Cardiac muscle cell (in vitro differentiated cells and primary cell): ENCODE measurements at places on chromosomes 11 and 22.
A peak's percentile ranks its signal among the peaks of the same experiment; 100 is the strongest.

DNA sequence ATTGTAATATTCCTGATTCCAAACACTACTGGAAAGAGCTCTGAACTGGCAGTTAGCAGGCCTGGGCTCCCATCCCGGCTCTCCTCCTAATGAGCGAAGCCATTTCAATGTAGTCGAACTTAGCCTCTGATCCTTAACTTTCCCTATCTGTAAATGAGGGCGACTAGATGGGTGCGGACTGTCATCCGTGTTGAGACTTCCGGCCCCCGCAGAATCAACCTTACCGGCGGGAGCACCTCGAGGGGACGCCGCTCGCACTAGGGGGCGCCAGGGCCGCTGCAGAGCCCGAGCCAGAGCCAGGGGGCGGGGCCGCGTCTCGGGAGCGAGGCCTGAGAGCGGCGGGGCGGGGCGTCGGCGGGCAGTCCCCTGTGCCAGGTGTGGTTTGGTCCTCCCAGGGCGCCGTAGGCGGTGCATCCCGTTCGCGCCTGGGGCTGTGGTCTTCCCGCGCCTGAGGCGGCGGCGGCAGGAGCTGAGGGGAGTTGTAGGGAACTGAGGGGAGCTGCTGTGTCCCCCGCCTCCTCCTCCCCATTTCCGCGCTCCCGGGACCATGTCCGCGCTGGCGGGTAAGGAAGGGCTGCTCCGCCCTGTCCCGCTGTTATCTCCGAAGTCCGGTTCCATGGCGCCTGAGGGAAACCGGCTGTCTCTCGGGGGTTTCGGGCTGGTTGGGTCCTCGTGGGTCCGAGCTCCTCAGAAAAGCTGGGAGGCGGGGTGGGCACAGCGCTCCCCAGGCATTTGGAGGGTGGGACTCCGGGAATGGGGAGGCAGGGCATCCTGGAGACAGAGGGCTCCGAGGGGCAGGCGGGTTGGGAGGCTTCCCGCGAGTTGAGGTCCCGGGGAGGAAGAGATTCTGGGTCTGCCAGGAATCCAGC is at the start of gene LIMK2:
TSS of gene LIMK2 (plus strand) at position 437 of the 869 bp plus-strand sequence. CDS start at position 548, 111 bp downstream.
- H3K4me3 ChIP-seq, result peak within 1 kb of the TSS; percentile 92
- peak; percentile 87 for DNase-seq
- peaks cover 6% of the 10 kb centered on the region for H3K4me1 ChIP-seq

- H3K27me3 ChIP-seq, result no peaks in the 10 kb centered on the region
- peak overlapping the region; percentile 93 for H3K27ac ChIP-seq
- DNase-seq, result no peak
These were observed 113.1 kb downstream of the DBX1 start for GRCh38 chr11:20047006-20047768.

DNA sequence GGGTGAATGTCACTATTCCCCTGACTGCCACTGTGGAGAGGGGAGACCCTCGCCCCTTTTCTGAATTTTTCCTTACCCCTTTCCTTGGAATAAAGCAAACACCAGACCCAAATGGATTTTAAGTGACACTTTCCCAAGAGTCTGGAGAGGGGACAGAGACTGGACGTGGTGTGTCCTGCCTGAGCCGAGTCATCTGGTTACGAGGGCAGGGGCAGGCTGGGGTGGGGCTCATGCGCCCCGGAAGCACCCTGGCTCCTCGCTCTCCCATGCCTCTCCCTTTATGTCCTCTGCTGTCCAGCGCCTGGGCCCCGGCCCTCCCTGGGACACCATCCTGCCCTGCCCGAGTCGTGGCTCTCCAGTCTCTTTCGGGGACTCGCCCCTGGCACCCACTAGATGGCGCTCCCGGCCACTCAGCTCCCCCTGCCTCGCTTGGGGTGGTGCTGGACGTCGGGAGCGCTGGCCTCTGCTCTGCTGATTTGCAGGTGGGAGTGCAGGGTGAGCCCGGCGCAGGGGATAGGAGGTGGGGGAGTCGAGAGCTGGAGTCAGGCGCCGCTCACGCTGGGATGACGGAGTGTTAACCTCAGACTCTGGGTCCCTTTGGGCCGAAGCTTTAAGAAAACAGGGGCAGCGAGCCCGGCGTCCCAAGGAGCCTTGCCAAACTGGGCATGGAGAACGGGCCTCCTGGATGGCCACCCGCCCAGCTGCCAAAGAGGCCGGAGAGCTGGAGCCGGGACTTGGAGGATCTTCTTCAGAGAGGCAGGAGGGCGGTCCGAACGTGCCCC is 89.8 kb downstream of the RPS6KA4 start:
- H3K36me3 ChIP-seq, result no peaks in the 10 kb centered on the region
- H3K27me3 ChIP-seq, result no peaks in the 10 kb centered on the region

GRCh38 chr11:72828692-72829101 is 14.5 kb downstream of the ATG16L2 start:
- no peak for DNase-seq
- no peaks in the 10 kb centered on the region for H3K36me3 ChIP-seq
- no peaks in the 10 kb centered on the region for H3K27me3 ChIP-seq
- H3K4me1 ChIP-seq, result peaks cover 15% of the 10 kb centered on the region
- H3K4me3 ChIP-seq, result no peak overlapping the region

DNA sequence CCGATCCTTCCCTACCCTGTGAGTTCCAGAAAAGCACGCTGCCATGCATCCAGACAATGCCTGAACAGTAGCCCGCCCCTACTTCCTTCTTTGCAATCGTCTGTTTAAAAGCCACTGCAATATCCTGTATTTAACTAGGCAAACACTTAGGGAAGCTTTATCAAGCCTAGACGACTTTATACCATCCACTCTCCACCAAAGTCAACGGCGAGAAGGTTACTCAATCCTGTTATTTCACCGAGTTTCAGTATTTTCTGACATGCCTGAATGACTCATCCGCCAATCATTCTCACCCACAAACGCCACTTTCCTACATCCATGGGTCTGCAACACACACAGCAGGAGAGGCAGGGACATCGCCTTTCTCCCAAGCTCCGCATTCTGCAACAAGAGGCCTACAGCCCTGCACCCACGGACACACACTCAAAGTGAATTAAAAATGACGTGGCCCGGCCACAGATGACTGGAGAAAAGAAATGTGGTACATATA is 9.3 kb downstream of the CELSR1 start:
- H3K27me3 ChIP-seq, result no peaks in the 10 kb centered on the region
- H3K27ac ChIP-seq, result no peak overlapping the region
- peaks cover 16% of the 10 kb centered on the region for H3K4me1 ChIP-seq
- H3K4me3 ChIP-seq, result no peak overlapping the region
- DNase-seq, result no peak
